SK-MEL-5 (cell line): ENCODE measurements at places on chromosomes 13 and 19.

GRCh38 chr19:20313894-20314293 lies 146.9 kb downstream of the ZNF486 start:
- no peak for DNase-seq

GRCh38 chr19:46806656-46807055 lies 18.3 kb upstream of the SLC1A5 start:
- DNase-seq, result no peak

DNA sequence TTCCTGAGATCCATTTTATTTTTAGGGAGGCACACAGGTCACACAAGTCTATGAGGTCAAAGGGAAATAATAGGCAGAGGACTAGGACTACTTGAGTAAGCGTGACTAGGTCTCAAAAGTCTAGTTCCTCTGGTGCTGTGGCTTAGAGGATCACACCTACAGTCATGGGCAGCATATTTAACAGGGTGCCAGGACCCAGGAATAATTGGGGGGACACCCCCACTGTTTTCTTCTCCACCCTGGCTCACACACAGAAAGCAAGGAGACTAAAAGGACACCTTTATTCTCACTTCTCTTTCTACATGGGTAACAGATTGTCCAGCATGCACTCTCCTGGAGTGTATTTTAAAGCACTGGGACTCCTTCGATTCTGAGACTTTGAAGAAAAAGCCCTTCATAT lies 26.2 kb downstream of the OXGR1 start:
- no peak for DNase-seq

- peak; percentile 23 for DNase-seq
Observed at GRCh38 chr13:27172495-27172842, 858 bp upstream of the USP12 start.

DNA sequence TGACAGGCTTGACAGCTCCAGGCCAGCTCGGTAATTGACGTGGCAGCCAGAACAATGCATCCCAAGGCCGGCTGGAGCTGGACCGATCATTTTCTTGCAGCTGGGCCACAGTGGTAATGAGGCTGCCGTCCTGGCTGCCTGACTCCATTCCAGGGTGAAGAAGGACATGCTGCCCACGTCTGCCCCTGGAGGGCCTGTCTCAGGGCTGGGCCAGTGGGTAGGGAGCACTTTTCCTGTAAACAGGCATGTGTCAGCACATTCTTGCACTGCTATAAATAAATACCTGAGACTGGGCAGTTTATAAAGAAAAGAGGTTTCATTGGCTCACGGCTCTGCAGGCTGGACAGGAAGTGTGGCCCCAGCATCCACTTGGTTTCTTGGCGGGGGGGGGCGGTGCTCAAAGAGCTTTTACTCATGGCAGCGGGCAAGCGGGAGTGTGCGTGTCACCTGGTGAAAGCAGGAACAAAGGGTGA lies 38.1 kb upstream of the KCTD15 start:
- no peak for DNase-seq

- no peak for DNase-seq
Observed at GRCh38 chr13:24173795-24174194, 13.3 kb downstream of the SPATA13 start.

DNA sequence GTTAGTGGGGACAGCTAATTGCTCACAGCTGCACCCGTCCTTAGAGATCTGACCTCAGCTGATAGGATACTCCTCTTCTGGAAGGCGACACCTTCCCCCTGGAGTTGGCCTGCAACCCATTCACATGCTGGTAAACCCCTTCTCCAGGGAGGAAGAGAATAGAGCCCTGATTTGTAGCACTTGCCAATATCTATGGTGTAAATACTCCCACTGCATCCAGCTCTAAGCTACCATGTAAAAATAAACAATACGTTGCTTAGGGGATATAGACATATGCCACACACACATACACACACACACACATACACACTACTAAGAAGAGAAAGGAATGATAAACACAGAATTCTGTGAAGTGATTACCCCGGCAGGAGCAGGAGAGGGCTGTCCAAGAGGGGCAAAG lies 49.4 kb upstream of the KCTD15 start:
- no peak for DNase-seq
